ENCODE measurements at places on chromosomes 5 and 9.

GRCh38 chr5:151005950-151006576 is 14.3 kb upstream of the GPX3 start:
- DNase-seq: no peak

GRCh38 chr5:98105681-98106080 is 667.8 kb upstream of the RGMB start:
- DNase-seq: no peak

DNA sequence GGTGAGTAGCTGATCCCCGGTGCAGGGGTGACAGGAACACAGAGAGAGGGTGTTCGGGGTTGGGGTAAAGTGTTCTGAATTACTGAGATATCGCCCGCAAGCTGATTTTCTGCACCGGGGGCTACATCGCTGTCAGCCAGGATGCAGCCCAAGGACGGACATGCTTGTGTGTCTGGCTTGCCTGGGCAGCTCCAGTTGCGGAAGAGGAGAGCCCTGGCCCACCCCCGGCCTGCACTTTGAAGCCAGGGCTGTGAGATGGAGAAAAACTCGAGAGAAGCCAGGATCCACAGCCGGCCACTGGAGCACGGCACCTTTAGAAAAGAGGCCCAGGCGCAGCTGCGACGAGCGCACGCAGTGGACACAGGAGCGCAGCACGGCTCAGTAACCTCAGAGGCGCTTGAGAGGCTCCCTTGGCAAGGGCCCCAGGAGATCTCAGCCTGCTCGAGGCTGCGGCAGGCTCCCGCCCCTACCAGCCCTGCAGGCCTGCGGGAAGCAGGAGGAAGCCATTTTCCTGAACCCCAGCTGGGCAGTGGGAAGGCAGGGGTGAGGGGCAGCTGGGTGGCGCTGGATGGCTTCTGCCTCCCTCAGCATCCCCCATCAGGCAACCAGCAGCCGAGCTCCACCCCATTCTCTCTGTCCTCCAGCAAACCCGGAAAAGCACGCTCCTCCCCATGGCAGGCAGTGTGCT is 59.2 kb downstream of the C9orf50 start:
- DNase-seq: no peak

DNA sequence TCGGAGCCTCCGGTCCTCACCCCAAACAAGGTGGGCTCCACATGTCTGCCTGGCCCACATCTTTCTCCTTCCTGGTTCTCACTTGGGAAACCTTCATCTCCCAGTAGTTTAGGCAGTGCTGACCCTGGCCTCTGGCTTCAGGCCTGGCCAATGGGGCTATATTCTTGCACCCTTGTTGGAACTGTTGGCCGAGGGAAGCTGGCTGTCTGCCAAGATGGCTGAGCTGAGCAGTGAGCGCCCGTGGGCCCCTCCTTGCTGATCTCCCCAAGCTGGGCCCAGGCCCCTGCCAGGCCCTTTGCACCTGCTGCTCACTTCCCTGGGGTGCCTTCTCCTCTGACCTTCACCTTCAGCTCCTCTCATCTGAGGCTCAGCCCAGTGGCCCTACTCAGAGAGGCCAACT is 31.3 kb downstream of the TSPAN17 start:
- no peak for DNase-seq

DNA sequence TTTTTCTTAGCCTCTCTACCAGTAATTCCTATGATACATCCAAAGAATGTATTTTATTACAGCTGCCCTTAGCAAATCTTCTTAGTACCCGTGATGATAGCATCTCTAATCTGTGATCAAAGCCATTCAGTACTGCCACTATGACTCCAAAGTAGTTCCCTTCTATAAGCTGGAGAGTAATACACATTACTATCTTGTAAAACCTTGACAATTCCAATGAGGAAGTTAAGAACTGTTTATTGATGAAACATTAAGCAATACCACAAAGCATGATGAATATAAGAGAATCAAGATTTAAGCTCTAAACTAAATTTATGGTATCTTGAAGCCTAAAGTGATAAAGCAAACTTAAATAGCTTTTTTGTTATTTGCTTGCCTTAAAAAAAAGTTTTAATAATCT is 86.1 kb downstream of the SMIM23 start:
- DNase-seq: no peak

DNA sequence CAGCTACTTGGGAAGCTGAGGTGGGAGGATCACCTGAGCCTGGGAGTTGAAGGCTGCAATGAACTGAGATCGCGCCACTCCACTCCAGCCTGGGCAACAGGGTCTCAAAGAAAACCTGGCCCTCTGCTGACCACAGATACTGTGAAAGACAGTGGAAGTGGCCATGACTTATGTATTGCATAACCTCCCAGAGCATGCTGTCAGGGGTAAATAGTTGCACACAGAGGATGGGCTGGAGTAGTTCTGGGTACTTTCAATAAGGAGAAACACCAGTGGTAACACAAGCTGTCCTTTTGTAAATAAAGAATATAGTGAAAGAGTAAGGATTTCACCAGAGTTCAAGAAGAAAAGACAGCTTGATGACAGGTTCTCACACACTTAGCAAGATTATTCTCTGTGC is 1.8 kb downstream of the ACER2 start:
- DNase-seq: no peak

GRCh38 chr9:82600536-82601292 is 462.2 kb downstream of the RASEF start:
- DNase-seq: no peak

DNA sequence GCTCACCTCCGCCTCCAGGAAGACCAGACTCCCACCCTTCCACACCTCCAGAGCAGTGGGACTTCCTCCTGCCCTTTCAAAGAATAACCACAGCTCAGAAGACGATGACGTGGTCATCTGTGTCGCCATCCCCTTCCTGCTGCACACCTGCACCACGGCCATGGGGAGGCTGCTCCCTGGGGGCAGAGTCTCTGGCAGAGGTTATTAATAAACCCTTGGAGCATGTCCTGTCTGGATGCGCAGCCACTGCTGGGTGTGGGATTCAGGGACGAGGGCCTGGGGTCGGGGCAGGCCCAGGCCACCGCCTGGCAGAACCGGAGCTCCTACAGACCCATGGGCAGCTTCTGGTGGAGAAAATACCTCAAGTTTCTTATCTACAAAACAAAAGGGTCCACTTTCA is 5.0 kb downstream of the PAEP start:
- no peak for DNase-seq

GRCh38 chr5:55440188-55440646 is 94.5 kb downstream of the PLPP1 start:
- no peak for DNase-seq

GRCh38 chr5:72096602-72097188 is 10.6 kb upstream of the MAP1B start:
- DNase-seq: no peak

GRCh38 chr5:15835514-15835913 is 335.5 kb downstream of the FBXL7 start:
- DNase-seq: no peak

DNA sequence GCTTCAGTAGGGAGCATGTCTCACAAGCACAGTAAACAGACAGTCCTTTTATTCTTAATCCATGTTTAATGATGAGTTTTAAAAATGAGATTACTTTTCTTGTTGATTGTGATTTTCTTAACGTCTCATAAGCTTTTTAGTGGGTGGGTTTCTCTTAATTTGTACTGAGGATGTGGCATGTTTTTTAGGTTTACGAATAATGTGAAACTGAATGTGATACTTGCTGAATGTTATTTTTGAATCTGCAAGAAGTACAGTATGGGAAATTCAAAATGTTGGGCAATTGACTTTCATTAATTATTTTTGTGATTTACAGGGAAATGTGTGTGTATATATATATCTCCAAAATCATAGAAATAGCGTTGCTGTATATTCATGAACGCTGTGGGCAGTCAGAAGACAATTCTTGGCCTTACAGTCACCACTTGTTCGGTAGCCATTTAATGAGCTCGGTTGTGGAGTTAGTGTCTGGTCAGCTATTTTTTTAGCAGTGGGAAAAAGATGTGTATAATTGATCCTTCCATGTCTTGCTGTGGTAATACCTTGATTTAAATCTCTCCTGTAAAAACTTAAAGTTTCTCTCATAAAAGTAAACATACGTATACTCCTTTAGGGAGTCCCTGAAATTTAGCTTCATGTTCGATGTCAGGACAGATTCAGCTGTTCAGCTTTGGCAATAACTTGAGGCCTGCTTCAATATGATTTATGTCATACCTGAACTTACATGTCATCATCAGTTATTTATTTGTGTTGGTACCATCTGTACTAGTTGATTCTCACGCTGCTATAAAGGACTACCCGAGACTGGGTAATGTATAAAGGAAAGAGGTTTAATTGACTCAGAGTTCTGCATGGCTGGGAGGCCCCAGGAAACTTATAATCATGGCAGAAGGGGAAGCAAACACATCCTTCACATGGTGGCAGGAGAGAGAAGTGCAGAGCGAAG is 15.0 kb downstream of the ICE1 start:
- no peak for DNase-seq

DNA sequence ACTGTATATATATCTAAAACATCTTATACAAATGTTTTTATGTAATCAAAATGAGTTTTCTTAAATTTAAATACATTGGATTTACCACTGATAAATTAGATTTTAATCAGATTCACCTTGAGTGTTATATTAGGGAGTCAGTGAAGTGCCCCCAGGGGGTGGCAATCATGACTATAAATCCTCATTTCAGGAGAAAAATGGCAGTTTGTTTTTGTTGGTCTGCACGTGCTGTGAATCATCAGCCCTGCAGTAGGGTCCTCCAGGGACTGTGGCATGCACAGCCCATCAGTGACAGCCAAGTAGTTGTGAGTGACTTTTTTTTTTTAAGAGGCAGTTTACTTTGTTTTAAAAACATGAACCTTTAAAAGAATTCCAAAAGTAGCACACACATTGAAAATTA is 65.2 kb downstream of the ZSWIM6 start:
- DNase-seq: no peak

- DNase-seq: no peak
Observed at GRCh38 chr5:57258943-57259342, 85.1 kb downstream of the GPBP1 start.

DNA sequence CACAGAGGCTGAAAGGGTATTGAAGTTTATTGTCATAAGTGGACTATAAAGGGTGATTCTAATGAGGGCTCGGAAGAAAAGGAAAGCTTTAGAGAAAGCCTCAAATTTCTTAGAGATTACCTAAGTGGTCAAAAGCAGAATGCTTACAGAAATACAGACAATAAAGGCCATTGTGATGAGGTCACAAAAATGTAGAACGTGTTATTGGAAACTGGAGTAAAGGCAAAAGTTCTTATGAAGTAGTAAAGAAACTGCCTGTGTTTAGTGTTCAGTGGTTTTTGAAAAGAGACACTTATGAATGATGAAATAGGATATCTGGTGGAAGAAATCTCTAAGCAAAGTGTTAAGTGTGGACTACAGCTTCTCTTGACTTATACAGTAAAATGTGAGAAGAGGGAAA is 726.9 kb downstream of the DNAH5 start:
- no peak for DNase-seq

DNA sequence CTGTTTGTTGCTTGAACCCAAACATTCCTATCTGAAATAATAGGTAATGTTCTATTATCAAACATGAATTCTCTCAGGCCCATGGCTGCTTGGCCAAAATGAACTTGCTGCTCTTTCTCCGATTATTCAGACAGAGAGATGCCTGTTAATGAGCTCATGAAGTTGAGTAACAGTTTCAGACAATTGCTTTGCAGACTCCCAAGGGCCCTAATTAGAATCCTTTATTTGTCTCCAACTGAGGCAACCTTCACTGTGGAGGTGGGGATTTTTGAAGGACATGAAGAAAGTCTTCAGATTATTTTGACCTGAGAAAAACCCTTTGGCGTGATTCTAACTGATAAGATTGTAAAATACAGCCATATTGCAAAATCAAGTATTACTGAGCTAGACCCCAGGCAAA is 466.7 kb downstream of the NFIB start:
- no peak for DNase-seq

- no peak for DNase-seq
Observed at GRCh38 chr5:96975656-96976055, 39.8 kb downstream of the LNPEP start.
